ENCODE measurements at places on chromosomes 7 and 10.
A peak's percentile ranks its signal among the peaks of the same experiment; 100 is the strongest.

- DNase-seq = no peak
Measured at GRCh38 chr10:103491729-103492364, 1.7 kb upstream of the NEURL1 start.

- DNase-seq = no peak
Measured at GRCh38 chr10:60732198-60732806, 46.0 kb upstream of the CDK1 start.

GRCh38 chr7:31077484-31078362, 25.6 kb downstream of the ADCYAP1R1 start:
- no peak for DNase-seq

DNA sequence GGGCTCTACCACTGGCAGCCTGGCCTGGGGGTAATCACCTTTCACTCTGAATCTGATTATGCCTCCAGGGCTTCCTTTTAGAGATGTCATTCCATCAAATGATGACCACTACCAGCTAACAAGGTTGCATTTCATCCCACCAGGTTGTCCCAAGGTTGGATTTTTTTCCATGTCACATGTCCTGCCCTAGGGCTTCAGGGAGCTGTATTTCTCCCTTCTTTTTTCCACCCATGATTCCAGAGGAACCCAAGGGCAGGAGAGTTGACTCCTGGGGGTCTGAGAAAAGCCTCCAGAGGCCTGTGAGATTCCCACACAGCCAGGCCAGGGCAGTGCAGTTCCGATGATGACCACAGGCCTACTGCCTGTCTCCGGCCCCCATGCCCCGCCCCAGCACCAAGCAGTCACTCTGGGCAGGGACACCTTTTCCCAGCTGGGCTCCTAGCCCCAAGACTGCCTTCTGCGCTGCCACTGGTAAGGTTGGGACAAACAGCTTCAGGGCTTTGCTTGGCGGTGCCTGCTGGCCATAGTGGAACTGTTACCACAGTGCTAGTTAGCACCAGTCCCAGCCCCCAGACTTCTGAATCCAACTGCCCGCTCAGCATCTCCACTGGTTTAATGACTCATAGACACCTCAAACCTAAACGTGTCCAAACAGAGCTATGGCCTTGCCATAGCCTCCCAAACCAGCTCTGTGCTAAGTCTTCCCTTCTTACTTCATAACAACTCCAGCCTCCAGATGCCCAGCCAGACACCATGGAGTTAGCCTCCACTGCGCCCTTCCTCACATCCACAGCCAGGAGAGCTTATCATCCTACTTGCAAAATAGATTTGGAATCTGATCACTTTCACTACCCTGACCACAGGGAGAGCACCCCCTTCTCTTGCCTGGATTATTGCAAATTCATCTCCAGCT, 133.7 kb downstream of the ARHGAP22 start:
- no peak for DNase-seq

GRCh38 chr7:47759056-47759706, 177.3 kb upstream of the TNS3 start:
- no peak for DNase-seq

GRCh38 chr10:28892818-28893547, 215.7 kb downstream of the BAMBI start:
- no peak for DNase-seq

DNA sequence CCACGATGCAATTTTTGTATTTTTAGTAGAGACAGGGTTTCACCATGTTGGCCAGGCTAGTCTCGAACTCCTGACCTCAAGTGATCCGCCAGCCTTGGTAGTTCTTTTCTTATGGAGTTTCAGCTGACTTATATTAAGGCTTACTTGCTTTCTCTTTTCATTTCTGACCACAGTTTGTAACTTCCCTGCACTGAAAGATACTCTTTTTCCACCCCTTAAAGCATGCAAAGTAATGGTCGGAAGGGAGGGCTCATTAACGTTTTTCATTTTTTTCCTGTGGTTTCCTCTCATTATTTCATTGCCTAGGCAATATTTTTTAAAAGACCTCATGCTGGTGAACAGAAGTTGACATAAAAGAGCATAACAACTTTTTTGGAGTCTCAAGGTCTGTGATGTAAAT, 27.0 kb downstream of the ADRB1 start:
- no peak for DNase-seq

DNA sequence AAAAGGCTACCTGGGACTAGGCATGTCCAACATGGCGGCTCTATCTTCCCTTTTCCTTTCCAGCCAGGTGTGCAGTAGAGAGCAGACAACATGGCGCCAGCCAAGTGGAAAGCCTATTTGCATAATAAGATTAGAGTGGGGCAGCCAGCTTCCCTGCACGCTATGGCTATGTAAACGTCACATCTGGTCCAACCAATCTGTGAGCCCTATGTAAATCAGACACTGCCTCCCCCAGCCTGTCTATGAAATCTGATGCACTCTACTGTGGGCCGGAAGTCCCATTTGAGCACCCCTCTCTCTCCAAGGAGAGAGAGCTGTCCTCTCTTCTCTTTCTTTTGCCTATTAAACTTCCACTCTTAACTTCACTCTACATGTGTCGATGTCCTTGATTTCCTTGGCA, 984.9 kb upstream of the AUTS2 start:
- DNase-seq = no peak

GRCh38 chr7:43790834-43791233, 32.4 kb downstream of the BLVRA start:
- no peak for DNase-seq

DNA sequence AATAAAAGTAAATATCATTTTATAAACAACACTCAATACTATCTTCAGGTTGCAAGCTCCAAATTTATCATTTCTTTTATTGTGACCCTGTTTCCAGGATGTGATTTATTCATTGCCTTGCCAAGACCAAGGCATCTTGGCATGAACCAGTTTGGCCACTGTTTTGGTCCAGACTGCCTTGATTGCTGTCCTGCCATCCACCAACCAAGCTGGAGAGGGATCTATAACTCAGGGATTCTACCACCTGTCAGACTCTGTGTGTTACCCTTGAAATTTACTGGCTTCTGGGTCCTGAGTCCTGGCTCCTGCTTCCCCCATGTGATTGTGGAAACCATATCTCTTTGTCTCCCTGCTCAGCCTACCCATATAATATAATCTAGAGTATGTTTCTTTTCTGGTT, 343.0 kb downstream of the GPAM start:
- no peak for DNase-seq

- no peak for DNase-seq
Measured at GRCh38 chr10:126491476-126491875, 103.2 kb upstream of the ADAM12 start.

GRCh38 chr10:110410329-110411046, 87.2 kb upstream of the DUSP5 start:
- DNase-seq = no peak

GRCh38 chr10:43110338-43111071, 27.7 kb upstream of the CSGALNACT2 start:
- DNase-seq = no peak

GRCh38 chr7:120079704-120080103, 193.3 kb upstream of the KCND2 start:
- DNase-seq = no peak

DNA sequence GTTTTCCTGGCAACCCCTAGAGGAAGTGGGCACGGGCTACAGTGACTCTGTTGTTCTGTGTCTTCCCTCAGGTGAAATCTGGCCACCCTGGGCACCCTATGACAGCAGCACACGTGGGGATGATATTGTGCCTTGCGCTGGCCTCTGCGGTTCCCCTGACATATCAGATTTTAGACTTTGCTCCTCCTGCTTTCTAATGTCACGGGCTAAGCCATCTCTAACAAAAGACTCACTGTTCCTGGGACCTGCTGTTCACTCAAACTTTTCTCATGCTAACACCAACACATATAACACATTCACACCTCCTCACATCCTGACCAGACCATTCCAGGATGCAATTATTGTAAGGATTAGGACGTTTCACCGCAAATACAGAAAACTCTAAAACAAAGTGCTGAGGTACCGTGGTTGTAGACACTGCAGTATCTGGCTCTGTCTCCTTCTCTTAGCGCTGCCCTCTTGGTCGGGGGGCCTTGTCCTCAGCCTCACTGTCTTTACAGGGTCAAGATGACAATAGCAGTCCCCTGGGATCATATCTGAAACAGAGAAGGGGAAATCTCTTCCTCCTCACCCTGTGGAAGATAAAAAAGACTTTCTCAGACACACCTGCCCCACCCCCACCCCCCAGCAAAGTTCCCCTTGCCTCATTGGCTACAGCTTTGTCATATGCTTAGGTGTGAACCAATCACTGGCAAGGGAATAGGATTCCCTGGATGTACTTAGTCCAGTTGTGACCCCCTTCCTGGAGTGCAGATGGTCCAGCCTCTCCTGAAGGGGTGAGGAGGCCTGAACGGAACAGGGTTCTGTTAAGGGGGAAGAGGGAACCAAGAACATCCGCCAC, 14.1 kb downstream of the CHN2 start:
- no peak for DNase-seq

GRCh38 chr7:47419471-47419870, 162.4 kb downstream of the TNS3 start:
- DNase-seq = no peak

GRCh38 chr10:60387531-60387930, 2.1 kb downstream of the ANK3 start:
- DNase-seq = no peak

- DNase-seq = no peak
Measured at GRCh38 chr10:19653931-19654330, 162.3 kb upstream of the PLXDC2 start.

DNA sequence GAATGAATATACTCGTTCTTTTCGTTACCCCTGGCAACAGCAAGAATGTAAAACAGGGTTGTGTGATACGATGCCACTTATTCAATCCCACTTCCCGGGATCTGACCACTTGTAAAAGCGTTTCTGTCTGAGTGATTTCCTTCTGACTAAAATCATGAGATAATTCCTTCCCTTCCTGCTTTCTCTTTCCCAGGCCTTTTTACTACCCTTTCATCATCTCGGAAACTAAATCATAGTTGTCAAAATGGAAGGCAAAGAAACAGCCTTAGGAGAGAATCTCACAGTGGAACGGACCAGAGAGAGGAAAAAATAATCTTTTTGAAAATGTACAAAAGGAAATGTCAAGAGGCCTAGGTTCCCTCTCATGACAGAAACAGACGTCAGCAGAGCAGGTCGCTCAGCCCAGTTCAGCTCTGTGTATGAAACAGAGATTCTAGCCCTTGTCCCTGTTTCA, 29.8 kb downstream of the DIP2C start:
- DNase-seq = no peak

DNA sequence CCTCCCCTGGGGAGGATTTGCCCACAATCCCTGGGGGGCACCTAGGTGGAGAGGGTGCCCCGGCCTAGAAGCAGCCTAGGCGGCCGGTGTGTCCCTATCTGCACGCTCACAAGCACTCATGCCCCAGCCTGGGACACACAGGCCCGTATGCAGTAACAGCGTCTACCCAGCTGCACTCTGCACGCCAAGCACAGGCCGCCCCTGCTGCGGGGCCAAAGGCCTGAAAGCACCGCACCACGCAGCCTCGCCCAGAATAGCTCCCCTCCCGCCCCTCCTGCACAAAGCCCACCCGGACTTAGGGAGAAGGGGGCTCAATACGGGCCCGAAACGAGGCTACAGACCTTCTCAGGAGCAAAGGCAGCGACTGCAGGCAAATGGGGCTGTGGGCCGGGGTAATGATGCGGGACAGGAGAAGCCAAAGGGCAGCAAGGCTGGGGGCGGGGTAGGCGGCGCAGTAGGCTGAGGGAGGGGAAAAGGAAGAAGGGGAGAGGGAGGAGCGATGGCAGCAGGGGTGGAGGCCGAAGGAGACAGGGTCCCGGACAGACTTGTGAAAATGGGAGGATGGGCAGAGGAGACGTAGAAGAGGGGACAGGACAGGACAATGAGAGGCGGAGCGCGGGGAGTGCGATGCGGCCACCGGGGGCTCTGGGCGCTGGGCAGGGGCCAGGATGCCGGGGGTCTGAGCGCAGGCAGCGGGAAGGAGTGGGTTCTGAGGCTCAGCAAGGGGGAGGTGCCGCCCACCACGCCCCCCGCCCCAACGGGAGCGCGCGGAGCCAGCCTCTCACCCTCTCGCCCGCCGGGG, 544 bp downstream of the GPRIN2 start:
- DNase-seq = no peak

GRCh38 chr7:37418381-37418780, 30.3 kb downstream of the ELMO1 start:
- no peak for DNase-seq

DNA sequence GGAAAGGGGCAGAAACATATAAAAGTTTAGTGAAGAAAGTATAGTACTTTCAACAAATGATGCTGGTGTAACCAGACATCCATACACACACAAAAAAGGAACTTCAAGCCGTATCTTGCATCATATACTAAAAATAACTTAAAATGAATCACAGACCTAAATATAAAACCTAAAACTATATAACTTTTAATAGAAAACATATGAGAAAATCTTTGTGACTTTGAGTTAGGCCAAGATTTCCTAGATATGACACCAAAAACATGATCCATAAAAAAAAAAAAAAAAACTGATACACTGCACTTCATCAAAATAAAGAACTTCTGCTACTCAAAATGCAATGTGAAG, 40.9 kb downstream of the NUDCD3 start:
- no peak for DNase-seq

DNA sequence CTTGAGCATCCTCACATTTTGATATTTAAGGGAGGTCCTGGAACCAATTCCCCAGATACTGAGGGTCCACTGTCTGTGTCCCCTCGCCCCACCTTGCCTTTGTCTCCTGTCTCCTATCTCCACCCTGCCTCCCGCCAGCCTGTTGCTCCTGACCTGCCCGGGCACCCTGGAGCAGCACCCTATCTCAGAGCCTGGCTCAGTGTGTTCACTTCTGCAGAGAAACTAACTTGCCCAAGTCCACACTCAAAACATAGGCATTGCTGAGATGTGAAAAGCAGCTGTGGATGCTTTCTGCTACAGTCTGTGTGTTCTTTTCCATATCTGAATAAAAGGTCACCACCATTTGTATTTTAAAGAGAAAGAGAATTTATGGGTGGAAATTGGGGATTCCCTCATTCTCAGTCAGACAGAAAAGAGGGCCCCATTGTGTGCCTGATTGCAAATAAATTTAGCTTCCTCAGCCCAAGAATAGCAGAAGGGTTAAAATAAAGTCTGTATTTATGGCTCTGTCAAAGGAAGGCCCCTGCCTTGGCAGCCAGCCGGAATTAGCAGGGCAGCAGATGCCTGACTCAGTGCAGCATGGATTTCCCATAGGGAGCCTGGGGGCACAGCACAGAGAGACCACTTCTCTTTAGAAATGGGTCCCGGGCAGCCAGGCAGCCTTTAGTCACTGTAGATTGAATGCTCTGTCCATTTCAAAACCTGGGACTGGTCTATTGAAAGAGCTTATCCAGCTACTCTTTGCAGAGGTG, 161.3 kb downstream of the EGFR start:
- DNase-seq = peak; percentile 88

Measured in NCI-H1694 treated with DMSO at 0.1 percent for 48 hours (cell line).